ENCODE measurements at places on chromosomes 2 and 18.

- DNase-seq, result no peak
Observed at GRCh38 chr2:231710799-231711676, 2.7 kb downstream of the PTMA start.

DNA sequence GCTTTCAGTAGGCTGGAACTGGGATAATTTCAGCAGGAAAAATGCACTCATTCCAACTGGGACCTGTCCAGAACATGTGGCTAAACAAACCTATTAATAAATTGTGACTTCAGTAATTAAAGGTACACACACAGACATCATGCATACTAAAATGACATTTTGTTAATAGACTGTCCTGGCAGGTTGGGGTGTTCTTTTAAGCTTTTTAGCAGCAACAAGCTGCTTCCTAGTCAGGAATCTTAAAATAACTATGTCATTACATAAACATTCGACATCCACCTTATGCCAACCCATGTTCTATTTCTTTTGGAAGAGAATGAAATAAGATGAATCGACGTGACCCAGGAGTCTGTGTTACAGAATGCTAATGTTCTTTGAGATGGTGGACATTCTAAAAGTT lies 435.7 kb downstream of the TXNL1 start:
- DNase-seq, result no peak

- no peak for DNase-seq
Observed at GRCh38 chr2:205324355-205324754, 357.9 kb upstream of the NRP2 start.

GRCh38 chr2:216519154-216519762 lies 20.6 kb downstream of the RPL37A start:
- DNase-seq, result no peak

- no peak for DNase-seq
Observed at GRCh38 chr2:177669625-177670330, 277.2 kb downstream of the AGPS start.

DNA sequence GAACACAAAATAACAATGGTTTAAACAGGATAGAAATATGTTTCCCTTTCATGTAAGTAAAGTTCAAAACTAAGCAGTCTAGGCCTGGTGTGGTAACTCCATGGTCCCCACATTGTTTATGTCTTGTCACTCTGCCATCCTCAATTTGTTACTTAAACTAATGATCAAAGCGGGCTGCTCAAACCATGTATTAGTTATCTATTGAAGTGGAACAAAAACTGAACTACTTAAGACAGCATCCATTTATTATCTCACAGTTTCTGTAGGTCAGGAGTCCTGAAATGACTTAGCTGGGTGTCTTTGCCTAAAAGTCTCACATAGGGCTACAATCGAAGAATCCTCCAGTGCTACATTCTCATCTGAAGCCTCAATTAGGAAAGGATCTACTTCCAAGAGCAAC lies 91.6 kb downstream of the NAB1 start:
- no peak for DNase-seq

DNA sequence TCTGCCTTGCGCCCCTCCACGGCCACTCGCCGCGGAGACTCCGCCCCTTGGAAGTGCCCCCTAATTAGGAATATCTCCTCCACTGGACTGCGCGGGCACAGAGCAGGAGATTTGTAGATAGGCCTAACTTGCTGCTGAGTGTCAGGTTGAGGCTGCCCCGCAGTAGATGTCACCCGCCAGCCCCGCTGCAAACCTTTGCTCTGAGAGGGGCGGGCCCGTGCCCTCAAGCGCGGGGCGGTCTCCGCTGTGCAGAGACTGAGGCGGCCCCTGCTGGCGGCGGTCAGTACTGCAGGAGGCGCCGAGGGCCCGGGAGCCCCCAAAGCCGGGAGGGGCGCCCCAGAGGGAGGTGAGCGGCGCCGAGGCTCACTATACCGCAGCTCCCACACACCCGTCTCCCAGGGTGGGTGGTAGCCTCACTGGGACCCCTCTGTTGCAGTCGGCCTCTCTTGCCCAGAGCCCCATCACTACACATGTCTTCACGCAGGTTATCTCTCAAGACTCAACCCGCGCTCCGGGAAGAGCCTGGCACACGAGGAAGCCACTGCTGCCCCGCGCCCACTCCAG lies 2.9 kb upstream of the NEURL3 start:
- no peak for DNase-seq

- no peak for DNase-seq
Observed at GRCh38 chr2:854460-854859, 96.2 kb upstream of the SNTG2 start.
